ENCODE measurements at places on chromosomes 3 and 15.
A peak's percentile ranks its signal among the peaks of the same experiment; 100 is the strongest.

- peak; percentile 67 for DNase-seq
These were observed 788 bp upstream of the DLG1 start for GRCh38 chr3:197298945-197299854.

GRCh38 chr15:49990835-49991545, 128.0 kb downstream of the ATP8B4 start:
- no peak for DNase-seq

DNA sequence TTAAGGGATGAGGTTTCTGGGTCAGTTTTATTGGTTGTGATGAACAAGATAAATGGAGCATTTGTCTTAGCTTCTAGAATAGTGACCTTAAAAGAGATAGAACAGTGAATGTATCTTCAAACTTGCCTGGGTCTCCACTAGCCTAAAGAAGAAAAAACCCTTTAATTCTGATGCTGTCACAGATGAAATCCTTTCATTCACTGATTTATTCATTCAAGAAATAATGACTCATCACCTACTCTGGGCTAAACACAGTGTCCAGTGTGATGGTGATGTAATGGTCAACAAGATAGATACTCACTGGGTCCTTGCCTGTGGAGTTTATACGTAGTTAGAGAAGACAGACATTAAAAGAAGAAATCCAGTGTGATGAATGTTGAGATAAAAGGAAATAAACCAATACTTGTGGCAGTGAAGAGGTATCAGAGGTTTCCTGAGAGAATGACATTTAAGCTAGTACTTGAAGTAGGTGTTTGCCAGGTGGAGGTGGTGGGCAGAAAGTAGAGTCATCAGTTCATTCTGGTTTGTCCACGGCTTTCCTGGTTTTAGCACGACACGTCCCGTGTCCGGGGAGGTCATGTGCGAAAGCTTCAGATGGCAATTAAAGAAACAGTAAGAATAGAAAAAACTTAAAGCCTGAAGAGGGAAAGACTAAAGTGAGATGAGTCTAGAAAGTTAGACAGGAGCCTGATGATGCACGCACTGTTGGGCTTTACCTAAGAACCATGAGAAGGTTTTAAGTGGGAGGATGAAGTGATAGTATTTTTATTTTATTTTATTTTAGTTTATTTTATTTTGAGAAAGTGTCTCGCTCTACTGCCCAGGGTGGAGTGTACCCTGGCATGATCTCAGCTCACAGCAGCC, 18.5 kb downstream of the PAK2 start:
- DNase-seq, result no peak

GRCh38 chr15:39110746-39111145, 470.1 kb upstream of the THBS1 start:
- DNase-seq, result no peak

DNA sequence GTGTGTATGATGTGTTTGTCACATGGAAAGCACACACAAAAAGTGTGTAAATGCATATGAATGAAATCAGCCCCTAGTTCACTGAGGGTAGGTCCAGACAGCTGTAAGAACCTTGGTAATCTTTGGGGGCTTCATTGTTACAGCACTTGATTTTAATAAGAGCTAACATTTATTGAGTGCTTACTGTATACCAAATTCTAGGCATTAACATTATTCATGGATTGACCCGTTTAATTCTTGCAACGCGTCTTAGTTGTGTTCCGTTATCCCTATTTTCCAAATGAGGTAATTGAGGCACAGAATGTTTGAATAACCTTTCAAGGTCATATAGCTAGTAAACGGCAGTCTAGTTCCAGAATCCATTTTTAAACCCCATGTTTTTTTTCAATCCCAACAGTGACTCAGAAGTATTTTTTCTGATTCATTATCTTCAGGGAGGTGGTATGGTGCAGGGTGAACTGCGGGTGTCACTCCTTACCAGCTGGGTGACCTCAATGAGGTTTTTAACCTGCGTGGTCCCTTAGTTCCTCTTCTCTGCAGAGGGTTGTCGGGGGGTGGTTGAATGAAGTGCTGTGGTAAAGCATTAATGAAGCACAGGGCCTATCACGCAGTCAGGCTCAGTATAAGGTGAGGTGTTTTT, 14.2 kb downstream of the RAB8B start:
- DNase-seq, result no peak

DNA sequence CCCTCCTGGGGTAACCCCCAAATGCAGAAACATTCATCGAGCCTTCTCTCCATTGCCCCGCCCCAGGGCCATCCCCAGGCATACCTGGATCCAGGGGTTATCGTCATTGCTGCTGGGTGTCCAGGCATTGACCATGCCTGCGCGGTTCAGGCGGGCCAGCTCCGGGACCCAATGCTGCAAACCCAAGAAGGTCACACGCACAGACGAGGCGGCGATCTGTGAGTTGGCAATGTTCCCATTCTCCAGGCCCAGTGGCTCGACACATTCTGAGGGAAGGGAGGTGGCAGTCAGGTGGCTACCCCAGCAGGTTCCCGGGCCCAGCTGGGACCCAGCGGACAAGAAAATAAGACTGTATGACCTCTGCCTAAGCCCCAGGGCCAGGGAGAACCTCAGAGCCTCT, 6.1 kb downstream of the MFGE8 start:
- no peak for DNase-seq

DNA sequence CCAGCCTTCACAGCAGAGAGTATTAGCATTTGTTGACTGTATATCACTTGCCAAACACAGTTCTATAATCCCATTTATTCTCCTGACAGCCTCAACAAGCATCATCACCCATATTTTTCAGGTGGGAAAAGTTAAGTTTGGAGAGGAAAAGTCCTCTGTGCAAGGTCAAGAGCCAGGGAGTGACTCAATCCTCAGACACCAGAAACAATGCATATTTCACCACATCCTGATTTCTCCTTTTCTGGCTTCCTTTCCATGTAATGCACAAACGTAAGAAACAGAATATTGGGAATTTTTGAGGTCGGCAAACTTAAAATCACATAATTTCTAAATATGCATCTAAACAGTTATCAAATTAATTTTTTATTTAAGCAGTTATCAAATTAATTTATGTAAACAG, 116.0 kb upstream of the GADL1 start:
- no peak for DNase-seq

DNA sequence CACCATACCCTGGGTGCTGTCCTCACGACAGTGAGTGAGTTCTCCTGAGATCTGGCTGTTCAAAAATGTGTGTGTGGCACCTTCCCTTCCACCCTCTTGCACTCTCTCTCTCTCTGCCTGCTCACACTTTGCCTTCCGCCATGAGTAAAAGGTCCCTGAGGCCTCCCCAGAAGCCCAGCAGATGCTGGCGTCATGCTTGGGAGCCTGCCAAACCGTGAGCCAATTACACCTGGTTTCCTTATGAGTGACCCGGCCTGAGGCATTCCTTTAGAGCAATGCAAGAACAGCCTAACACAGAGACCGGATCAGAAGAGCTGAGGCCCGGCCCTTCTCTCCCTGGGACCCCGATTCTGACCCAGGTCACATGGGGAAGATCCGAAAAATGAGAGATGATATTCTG, 15.4 kb downstream of the TMEM44 start:
- no peak for DNase-seq

DNA sequence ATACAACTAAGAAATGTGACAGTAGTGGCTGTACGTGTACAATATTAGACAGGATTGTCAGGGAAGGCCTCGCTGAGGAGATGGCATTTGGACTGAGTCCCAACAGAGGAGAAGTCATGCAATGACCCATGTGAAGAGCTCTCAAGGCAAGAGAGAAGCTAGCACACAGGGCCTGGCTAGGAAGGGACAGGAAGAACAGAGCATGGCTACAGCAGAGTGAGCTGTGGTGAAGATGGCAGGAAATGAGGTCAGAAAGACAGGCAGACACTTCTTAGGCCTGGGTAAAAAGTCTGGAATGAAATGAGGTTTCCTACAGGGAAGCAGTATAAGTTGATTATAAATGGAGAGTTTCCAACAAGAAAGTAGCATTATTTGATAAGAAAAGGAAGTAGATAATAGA, 33.2 kb upstream of the LEKR1 start:
- no peak for DNase-seq

DNA sequence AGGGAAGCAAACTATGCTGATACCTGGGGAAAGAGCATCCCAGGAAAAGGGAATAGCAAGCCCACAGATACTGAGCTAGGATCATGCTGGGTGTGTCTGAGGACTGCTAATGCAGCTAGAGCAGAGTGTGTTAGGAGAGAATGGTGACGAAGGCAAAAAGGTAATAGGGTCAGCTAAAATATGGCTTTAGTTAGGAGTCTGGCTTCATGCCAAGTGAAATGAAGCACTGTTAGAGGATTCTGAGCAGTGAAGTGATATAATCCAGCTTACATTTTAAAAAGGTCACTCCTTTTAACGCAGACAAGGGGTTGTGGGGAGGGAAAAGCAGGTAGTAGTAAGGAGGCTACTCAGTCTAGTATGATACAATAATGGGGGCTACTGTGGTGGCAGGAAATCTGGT, 30.4 kb downstream of the SECISBP2L start:
- DNase-seq, result no peak

GRCh38 chr3:34207002-34207401, 408.6 kb downstream of the PDCD6IP start:
- no peak for DNase-seq

DNA sequence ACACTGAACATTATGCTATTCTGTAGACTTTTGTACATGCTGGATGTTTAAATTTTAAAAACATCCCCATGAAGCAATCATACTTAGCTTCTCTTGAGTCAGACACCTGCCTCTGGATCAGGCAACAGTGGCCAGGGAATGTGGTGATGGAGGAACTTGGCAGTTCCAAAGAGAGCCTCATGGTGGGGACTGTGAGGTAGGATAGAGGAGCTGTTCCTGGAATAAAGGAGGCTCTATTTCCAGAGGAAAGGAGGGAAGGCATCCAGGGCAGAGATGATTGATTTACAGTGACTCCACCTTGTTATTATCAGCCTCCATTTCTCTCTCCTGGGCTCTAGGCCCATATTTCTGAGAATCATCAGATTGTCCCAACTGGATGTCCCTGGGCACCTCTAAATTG, 35.0 kb upstream of the ABHD17C start:
- DNase-seq, result peak; percentile 37

GRCh38 chr3:51191768-51192167, 193.3 kb upstream of the MANF start:
- no peak for DNase-seq

GRCh38 chr3:43512754-43513404, 108.9 kb downstream of the ANO10 start:
- no peak for DNase-seq

DNA sequence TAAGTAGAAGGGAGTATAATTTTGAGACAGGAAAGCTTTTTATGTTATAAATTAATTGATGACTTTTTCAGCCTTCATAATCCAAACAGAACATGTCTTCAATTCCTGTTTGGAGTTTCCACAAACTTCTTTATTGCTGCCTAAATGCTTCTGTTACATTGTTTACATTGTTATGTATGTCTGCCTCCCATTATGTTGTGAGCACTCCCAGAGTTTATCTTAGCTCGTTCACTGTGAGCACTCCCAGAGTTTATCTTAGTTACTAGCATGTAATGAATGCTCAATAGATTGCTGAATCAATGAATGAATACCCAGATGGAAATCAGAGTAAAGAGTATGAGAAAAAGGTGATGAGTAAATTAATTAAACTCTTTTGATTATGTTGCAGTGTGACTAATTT, 1178.0 kb downstream of the ROBO1 start:
- DNase-seq, result no peak

GRCh38 chr3:48459773-48460516, 13.4 kb downstream of the ATRIP start:
- no peak for DNase-seq

DNA sequence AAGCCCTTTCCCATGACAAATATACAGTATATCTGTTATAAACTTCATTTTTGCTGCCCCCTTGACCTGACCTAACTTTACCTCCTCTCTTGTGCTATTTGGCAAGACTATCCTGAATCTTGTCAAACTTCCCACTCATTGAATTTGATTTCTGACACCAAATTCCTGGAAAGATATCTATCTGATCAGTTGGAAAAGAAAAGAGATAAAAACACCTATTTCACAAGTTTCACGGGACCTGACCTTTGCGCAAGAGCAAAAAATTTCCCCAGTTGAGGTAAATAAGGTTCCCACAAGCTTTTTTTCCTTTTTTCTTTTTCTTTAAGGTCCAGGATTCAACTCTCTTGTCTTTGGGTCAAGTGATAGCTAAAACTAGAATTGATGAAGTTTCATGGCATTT, 189.2 kb upstream of the LPP start:
- peak; percentile 46 for DNase-seq

DNA sequence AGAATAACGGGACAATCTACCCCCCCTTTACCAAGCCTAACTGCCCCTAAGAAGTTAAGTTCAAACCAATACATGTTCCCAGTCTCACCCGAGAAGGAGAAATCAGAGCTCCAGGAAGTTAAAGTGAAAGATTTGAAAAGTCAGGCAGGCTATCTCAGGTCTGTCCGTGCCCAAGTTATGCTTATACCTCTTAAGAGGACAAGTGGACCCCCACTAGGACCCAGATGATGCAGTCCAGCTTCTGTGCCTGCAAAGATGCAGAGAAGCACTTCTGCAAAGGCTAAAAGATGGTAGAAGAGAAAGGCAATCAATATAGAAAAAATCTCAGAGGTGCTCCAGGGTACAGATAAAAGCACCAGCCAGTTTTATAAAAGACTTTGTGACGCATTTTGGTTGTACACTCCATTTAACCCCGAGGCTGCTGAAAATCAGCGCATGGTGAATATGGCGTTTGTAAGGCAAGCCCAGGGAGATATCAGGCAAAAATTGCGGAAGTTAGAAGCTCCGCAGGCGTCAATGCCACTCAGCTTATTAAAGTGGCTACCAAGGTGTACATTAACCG, 9.8 kb upstream of the SLC9C1 start:
- no peak for DNase-seq

DNA sequence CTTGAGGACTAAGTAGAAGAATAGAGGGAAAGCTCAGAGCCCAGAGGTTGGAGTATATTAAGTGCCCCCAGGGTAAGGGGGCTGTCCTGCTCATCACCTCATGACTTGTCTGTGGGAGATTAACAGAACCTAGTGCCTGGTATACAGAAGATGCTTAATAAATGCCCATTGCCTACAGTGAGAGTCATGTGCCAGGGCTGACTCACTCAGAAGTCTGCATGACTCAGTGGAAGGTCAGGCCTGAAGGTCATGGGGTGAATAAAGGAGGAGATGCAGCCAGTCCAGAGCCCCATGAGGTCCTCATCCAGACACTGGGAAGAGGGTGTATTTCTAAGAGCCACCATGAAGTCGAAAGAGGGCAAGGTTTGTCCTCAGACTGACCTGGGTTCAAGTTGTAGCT, 62.5 kb upstream of the TLE3 start:
- DNase-seq, result peak; percentile 34

GRCh38 chr3:30305021-30305420, 301.4 kb upstream of the TGFBR2 start:
- DNase-seq, result no peak

GRCh38 chr15:98398056-98398455, 250.3 kb upstream of the IGF1R start:
- no peak for DNase-seq

- peak; percentile 63 for DNase-seq
These were observed 60.0 kb upstream of the IL12A start for GRCh38 chr3:159928666-159929065.

- no peak for DNase-seq
These were observed 4.7 kb downstream of the RBMS3 start for GRCh38 chr3:29285471-29286071.

Measured in trophoblast cell (in vitro differentiated cells and primary cell).